ENCODE measurements at places on chromosomes 12 and 14. TPM values are rescaled to one million over a fixed set of nuclear protein-coding genes. Genes with fewer than 3 reads are reported as not detected.

The RAD51AP1 gene
- 46.8 TPM for total RNA-seq

The SERPINA5 gene
- total RNA-seq: not detected

The ACSS3 gene
- total RNA-seq: not detected

The SYT1 gene
- 7.5 TPM for total RNA-seq

The NEMF gene
- 24.1 TPM for total RNA-seq

The PIANP gene
- total RNA-seq: 0.24 TPM

The AMHR2 gene
- not detected for total RNA-seq

The KCNJ8 gene
- total RNA-seq: not detected

The CIROP gene
- not detected for total RNA-seq

The RASSF9 gene
- 1.4 TPM for total RNA-seq

The KRT74 gene
- total RNA-seq: not detected

The INHBC gene
- not detected for total RNA-seq

The HCAR1 gene
- not detected for total RNA-seq

The TRAF3 gene
- total RNA-seq: 14.0 TPM

The RHOJ gene
- total RNA-seq: 1.1 TPM

The PRB4 gene
- total RNA-seq: not detected

The RAP1B gene
- total RNA-seq: 366 TPM

The PRPH gene
- total RNA-seq: 6.9 TPM

The MGP gene
- 0.09 TPM for total RNA-seq

The ZFYVE21 gene
- total RNA-seq: 47.5 TPM

The CEP83 gene
- 9.3 TPM for total RNA-seq

The TMPRSS12 gene
- not detected for total RNA-seq

The DPY19L2 gene
- 2.1 TPM for total RNA-seq

The VPS37B gene
- 19.2 TPM for total RNA-seq

The NKX2-1 gene
- not detected for total RNA-seq
